Stimulated activated CD8-positive, alpha-beta memory T cell treated with anti-CD3 and anti-CD28 coated beads, Interleukin-15, amount 100 ng/mL, for 4 hours (primary cell): ENCODE measurements at places on chromosomes 2 and 18.

GRCh38 chr2:239288237-239288636, 112.6 kb downstream of the HDAC4 start:
- no peak for DNase-seq

DNA sequence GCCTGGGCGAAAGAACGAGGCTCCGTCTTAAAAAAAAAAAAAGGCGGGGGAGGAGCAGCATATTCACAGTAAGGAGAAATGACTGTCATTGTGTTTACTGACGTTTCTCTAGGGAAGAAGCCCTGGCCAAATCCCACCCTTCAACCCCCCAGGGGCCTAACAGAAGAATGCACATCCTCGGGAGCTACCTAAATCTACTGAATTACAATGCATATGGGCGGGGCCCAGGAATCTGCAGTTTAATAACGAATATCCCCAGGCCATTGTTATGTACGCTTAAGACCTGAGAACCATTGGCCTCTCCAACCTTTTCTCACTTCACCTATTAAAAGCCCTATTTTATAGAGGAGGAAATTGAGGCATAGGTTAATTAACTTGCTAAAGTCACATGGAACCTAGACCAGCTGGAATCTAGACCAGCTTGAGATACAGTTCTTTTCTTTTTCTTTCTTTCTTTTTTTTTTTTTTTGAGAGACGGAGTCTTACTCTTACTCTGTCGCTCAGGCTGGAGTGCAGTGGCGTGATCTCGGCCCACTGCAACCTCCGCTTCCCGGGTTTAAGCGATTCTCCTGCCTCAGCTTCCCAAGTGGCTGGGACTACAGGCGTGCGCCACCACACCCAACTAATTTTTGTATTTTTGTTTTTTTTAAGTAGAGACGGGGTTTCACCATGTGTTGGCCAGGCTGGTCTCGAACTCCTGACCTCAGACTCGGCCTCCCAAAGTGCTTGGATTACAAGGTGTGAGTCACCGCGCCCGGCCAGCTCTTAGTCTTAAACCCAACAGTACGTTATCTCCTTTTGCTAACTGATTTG, 708 bp upstream of the RIF1 start:
- no peak for DNase-seq

- DNase-seq, result no peak
Observed at GRCh38 chr18:13276530-13277520, 58.3 kb downstream of the LDLRAD4 start.

- no peak for DNase-seq
Observed at GRCh38 chr2:157565550-157565949, 63.1 kb downstream of the ACVR1C start.

GRCh38 chr2:27201675-27202074, 10.2 kb upstream of the ATRAID start:
- no peak for DNase-seq

DNA sequence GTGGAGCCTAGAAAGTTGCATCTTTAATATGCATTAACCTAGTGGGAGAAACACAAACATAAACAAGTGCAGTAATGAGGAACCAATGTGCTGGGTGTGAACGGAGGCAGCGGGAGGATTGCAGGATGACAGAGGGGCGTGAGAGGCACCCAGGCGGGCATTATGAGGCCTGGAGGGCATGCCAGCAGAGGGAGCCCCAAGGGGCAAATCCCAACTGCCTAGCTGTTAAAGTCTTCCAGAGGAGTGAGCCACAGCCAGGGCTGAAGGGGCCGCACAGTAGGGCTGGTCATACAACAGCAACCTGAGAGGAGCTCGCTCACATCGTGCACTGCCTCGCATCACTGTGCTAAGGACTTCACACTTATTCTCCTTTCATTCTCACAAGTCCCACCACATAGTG, 13.3 kb upstream of the PRELID3A start:
- DNase-seq, result no peak

DNA sequence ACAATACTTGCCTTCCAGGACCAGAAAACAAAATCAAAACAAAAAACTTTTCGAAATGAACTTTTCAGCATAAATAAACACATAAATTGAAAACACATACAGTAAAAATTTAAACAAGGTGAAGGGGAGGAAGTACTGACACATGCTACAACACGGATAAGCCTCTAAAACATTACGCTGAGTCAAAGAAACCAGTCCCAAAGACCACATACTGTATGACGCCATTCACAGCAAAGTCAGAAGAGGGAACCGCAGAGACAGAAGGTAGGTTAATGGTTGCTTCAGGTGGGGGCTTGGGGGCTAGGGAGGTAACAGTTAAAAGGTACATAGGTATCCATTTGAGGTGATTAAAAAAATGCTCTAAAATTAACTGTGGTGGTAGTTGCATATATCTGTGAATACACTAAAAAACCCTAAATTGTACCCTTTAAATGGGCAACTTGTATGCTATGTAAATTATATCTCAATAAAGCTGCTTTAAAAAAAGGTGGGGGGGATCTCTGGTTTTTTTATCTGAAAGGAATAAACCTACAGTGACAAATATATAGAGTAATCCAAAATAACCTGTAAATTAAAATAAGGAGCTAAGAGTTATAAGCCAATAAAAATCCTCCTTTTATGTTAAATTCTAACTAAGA, 7.1 kb downstream of the COX7A2L start:
- DNase-seq, result no peak

DNA sequence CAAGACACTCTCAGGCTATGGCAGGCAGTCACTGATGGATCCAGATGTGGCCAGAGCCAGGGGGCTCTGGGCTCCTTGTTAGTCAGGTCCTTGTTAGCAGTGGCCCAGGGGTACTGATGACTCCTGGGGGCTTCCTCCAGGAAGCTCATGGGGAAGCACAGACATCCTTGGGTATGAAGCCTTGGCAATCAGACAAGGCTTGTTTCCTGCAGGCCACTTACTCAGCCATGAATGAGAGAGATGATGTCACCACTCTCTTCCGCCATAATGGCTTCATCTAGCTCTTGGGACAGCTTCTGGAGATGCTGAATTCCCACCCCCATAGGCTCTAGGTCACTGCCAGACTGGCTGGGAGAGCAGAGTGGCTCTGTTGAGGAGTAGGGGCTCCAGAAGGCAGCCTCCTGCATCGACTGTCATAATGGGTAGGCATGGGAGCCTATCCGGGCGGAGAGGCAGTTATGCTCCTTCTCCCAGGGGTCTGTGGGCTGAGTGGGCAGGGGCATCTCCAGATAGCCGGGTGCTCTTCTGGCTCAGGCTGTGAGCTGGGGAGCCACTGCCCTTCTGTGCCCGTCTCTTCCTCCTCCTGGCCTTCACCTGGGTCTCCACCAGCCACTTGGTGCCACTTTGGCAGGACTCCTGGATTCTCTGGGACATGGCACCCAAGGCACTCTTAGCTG, 40.2 kb upstream of the BMPR2 start:
- no peak for DNase-seq

GRCh38 chr18:59906203-59906602, 6.4 kb downstream of the PMAIP1 start:
- DNase-seq, result no peak

DNA sequence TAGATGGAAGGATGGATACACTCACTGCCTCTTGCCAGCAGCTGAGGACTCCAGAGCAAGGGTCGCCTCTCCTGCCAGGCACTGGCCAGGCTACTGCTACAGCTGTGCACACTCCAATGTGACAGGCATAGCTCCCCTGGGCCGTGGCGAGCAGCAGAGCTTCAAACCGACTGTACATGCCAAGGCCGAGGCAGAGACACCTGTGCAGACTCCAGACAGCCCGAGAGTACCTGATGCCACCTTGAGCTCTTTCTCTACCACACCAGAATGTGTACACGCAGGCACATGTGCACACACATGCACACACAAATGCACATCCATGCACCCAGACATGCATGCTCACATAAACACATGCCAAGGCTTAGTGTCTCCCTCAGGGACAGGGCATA, 508.3 kb upstream of the MYT1L start:
- no peak for DNase-seq

DNA sequence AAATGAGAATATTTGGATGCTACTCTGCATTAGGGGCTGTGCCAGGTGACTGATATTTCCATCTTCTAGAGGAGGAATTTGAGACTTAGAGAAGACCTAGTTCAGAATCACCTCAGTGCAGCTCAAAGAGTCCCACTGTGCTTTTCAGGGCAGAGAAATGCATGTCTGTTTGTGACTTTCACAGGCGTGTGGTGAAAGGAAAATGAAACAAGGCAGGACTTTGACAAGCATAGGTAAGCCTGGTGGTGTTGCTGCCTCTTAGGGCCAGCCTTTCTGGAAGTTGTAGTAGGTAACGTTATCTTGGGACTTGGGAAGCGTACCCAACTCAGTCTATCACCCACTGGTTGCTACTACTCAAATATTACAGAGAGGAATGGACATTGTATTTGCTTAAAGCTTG, 2.6 kb downstream of the GPR39 start:
- DNase-seq, result no peak

DNA sequence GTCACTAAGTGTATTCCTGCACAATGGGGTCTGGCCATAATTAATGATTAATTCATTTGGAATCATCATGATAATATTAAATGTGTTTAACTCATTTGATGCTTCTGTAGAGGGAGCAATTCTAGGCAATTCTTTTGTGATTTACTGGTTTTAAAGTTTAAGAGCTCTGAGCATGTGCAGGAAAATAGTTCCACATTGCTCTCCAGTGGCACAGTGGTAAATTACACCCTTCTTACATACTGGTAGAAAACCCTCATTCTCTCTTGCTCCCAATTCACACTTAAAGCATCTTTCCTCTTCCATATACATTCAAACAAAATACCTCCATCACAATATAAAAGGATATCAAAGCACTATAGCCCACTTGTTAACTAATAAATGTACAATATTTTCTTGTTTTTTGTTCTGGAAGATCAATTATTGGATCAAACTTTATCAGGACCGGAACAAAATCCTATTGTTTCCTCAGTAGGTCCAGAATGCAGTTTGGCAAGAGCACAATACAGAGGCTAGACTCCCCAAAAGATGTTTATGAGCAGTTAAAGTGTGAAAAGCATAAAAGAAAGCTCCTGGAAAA, 844.3 kb downstream of the MBD2 start:
- DNase-seq, result no peak

GRCh38 chr2:28329184-28329583, 63.5 kb upstream of the FOSL2 start:
- no peak for DNase-seq

DNA sequence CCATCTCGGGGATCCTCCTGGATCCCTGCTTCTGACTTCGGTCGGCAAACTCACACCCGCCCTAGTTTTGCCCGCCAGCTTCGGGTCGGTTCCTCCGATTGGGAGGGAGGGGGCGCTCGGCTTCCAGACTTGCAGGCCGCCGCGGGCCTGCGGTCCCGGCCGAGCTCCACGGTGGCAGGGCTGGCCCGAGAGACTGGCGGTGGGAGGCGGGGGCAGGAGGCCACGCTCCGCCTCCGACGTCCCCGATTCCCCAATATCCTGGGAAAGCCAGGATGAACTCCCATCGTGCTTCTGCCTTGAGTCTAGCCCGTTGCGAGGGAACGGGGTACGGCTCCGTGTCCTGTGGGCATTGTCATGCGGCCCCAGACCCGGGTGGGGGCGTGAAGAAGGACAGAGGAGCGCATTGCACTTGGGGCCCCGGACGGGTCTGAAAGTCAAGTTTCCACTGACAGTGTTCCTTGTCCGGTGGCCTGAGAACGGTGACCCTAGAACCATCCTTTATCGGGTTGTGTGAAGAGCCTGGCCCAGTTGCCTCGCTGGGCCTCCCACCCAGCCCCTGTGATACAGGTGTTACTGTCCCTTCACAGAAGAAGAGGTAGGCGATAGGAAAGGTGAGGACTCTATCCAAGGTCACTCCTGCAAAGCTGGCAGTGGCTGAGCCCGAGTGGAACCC, 2.4 kb upstream of the INHBB start:
- DNase-seq, result no peak

DNA sequence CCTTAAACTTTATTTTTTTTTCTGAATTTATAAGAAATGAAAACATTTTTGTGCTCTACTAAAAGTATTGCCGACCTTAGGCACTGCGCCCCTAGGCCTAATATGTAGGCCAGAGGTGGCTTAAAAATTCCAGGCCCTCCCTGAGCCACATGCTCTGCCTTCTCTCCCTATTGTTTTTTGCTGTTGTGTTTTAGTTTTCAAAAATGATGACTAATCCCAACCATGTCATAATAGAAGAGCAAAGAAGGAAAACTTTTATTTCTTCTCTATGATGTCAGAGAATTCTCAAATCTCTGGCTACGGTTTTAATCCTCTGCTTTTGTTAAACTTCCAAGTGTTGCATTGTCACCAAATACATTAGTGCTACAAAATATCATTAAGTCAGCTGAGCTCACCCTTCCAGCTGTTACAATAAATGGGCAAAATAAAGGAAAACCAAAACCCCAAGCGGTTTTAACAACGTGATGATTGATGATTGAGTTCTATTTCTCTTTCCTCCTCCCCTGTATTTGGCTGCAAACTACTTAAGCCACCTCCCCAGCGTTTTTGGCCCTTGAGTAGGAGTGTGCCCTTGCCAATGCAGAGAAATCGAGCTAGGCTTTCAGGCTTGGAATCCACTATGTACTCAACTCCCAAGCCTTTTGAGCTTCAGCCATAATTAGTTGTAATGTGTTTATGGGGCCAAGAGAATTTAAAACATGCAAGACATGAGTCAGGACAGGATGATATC, 163.5 kb upstream of the POU3F3 start:
- no peak for DNase-seq

DNA sequence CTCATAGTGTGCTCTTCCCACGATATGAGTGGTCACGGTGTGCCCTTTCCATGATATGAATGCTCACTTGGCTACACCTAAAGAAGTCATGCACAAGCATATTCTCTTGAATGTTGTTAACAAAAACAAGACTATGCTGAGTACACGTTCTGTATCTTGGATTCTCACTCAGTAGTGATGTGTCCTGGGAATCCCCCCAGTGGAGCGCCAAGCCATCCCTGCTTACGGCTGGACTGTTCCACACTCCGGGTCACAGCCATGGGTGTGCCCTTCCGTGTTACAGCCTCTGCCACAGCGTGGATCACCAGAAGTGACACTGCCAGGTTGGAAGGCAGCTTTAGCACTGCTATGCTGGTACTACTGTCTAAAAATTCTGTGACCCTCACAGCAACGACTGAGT, 59.1 kb downstream of the TPO start:
- DNase-seq, result no peak

DNA sequence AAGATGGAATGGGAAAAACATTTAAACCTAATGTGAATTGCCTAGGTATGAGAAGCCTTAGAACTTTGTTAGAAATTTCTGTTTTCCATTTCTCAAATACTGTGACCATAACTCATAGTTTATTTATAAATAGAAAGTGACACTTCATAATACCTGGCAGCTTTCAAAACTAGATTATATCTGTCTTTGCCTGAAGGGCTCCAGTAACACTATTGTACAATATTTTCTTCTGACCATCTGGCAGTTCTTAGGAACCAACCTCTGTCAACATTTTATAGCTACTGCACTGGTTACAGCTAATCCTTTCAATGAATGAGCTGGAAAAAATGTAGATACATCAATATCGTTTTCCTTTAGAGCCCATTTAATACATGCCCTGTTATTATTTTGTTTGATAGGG, 237.4 kb downstream of the CAMKMT start:
- no peak for DNase-seq

GRCh38 chr2:236343400-236344161, 79.4 kb upstream of the ASB18 start:
- DNase-seq, result no peak
